Renal cortex interstitium (tissue), 15 donors: ENCODE measurements at places on chromosomes 6 and 20. TPM values are rescaled to one million over a fixed set of nuclear protein-coding genes. Genes with fewer than 3 reads are reported as not detected.

DNA sequence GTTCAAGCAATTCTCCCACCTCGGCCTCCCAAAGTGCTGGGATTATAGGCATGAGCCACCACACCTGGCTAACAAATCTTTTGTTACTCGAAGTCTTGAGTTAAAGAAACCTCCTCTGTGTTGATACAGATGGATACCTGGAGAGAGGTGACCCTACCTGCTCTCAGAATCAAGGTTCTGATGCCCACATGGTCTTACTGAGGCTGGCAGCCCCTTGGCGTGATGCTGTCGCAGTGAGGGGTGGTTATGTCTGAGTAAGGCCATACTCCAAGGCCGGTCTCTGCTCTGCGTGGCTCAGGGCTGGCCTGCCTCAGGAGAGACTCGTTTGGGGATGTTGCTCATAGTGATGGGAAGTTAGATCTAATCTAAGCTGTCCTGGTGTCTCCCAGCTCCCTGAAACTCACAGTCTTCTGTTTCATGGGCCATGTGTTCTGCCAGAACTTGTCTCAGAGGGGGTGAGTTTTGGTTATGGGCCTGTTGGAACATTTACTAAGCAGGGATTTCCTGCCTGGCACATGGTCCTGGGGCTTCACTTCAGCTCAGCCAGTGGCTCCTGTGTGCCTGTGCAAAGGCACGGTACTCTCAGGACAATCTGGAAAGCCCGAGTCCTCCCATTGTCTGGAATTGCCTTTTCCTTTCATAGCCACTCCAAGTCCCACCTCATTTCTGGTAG is 17.5 kb upstream of the TRAF3IP2 start:
- no peak for DNase-seq

DNA sequence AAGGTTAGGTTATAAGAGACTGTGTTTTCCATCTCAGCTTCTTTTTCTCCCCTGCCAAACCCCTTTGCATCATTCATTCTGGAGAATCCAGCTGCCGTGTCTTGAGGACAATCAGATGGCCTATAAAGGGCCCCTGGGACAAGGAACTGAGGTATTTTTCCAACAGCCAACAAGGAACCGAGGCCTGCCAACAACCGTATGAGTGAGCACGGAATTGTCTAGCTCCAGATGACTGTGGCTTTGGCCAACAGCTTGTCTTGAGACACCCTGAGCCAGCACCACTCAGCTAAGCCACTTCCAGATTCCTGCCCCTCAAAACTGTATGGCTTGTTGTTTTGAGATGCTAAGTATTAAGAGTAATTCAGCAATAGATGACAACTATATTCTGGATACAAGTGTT is 433.7 kb upstream of the HSF2 start:
- DNase-seq: no peak

DNA sequence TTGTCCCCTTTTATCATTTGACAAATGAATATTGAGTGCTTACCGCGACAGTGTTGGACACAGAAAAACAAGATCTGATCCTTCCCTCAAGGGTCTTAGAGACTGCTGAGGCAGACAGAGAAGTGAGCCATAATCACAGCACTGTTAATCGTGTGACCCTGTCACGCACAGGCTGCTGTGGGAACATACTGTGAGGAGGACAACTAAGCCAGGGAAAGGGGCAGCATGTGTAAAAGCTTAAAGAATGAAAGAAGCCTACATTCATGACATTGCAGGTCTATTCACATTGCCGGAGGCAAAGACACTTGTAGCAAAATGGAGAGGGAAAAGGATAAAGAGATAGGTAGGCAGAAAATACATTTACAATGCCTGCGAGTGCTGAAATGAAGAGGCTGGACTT is 32.7 kb downstream of the TRDN start:
- DNase-seq: no peak

DNA sequence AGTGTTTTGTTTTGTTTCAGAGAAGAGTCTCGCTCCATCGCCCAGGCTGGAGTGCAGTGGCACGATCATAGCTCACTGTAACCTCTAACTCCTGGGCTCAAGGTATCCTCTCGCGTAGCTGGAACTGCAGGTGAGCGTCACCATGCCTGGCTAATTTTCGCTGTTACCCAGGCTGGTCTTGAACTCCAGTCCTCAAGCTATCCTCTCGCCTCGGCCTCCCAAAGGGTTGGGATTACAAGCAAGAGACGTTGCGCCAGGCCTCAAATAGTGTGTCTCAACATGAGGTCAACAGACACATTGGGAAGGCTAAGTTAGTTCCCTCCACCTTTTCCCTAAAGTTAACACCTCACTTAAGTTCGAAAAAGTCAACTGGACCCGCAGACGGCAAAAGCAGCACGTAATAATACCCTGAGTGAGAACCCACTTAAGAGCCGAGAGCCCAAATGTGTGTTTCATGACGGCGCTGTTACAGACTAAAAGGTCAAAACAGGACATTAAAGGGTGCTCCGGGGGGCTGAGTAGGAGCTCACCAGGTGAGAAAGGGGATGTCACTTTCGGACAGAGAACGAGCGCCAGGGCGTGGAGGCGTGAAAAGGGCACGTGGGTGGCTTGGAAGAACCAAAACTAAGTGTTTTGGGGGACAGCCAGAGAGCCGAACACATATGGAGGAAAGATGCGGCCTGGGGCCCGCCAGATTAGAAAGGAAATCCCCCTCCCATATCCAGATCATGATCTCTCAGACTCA is 499 bp downstream of the TTI1 start:
- DNase-seq: no peak

The GSTA1 gene
- polyA plus RNA-seq: 0.83 TPM

The EYS gene
- polyA plus RNA-seq: 0.70 TPM
